ENCODE measurements at places on chromosomes 1 and 21.

- DNase-seq = no peak
Measured at GRCh38 chr1:10597492-10598388, 123.0 kb downstream of the PEX14 start.

DNA sequence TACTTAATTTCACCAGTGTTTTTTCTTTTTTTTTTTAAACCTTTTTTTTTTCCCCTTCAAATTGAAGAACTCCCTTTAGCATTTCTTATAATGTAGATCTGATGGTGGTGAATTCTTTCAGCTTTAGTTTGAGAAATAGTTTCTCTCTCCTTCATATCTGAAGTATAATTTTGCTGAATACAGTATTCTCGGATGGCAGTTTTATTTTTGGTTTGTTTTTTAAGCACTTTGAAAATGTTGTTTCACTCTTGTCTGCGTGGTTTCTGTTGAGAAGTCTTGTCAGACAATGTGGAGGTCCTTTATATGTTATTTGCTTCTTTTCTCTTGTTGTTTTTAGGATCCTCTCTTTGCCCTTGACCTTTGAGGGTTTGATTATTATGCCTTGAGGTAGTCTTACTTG lies 135.1 kb downstream of the RPS6KC1 start:
- no peak for DNase-seq

GRCh38 chr1:195193134-195193533 lies 1415.1 kb downstream of the KCNT2 start:
- no peak for DNase-seq

DNA sequence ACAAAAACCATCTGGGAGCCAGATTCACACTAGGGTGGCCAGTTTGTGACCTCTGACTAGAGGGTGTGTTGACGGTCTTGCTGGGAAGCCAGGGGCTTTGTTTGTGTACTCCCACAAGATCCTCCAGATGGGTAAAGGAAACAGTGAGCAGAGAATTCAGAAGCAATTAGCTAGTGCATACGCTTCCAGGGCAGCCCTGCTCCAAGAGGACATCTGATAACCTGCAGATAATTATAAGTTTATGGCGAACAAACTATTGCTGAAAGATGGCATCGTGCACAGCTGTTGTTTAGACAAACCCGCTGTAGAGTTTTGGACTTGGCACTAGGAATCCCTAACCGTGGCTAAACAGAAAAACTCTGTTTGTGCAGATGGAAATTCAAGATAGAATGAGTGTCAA lies 326.4 kb downstream of the TGFB2 start:
- DNase-seq = no peak

DNA sequence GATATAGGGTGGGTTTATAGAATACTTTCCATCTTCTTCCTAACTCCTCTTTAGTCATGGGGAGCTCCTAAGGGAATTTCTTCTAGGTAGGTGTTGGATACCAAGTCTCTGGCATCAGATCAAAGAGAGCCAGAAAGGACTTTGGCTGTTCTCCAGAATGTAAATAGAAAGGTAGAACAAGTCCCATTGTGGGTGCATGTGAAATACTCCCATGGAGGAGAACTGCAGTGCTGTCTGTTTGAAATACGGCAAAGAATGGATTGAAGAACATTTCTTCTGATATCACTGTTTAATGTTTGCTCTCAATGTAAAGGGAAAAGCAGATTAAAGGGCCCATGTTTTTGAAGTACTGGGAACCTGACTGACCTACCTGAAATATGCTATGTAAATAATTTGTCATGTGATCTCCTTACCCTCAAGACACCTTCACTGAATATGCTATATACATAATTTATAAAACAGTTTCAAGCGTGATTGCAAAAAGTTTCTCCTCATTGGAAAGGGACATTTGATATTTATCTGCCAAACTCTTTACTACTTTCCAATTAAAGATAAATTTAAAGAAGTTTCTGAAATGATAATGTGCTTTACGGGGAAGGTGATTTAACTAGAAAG lies 65.9 kb downstream of the LAMC1 start:
- no peak for DNase-seq

GRCh38 chr1:19480282-19480681 lies 5.1 kb downstream of the CAPZB start:
- no peak for DNase-seq

DNA sequence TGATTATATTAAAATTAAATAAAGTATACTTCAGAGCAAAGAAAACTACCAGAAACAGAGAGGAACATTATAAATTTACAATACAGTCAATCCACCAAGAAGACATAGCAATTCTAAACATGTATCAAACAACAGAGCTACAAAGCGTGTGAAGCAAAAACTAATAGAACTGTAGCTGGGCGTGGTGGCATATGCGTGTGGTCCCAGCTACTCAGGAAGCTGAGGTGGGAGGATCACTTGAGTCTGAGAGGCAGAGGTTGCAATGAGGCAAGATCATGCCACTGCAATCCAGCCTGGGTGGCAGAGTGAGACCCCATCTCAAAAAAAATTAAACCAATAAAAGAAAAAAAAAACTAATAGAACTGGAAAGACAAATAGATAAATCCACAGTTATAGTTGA lies 12.3 kb downstream of the CCDC185 start:
- no peak for DNase-seq

- no peak for DNase-seq
Measured at GRCh38 chr1:15410223-15410883, 665 bp downstream of the EFHD2 start.

DNA sequence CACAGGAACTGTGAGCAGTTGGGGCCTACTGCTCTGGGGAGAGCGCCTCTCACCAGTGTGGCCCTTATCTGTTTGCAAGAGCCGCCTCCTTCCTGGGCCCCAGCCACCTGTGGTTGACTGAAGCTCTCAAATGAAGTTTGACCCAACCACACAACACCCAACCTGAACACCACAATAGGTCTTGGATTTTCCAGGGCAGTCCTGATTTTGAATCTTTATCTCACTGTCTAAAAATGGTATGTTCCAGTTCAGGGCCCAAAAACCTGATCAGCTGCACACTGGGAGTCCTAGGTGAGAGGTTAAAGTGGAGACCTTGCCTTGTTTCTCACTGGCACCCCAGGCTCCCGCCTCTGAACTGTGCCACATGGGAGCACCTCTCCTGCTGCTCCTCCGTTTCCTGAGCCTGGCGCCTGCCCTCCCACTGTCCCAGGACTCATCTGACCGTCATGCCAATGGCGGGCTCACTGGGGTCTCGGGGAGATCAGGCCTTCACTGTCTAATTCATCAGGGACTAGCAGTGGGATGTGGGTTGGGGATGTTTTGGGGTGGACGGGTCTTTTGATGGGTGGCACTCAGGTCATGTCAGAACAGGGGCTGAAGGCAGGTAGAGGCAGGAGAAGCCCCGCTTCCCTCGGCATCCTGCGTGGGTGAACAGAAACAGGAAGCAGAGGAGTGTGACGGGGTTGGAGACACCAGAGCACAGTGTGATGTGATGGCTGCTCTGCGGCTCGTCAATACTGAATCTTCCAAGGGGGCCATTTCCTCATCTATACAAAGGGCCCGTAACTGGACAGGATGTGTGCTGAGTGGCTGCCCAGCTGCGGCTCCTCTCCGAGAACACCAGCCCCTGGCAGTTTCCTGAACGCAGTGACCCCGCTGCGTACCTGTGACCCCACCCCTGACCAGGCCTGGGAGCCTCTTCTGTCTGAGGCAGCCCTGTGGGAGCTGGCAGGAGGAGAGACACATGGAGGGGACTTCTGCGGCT lies 59.6 kb upstream of the ITPKB start:
- no peak for DNase-seq

DNA sequence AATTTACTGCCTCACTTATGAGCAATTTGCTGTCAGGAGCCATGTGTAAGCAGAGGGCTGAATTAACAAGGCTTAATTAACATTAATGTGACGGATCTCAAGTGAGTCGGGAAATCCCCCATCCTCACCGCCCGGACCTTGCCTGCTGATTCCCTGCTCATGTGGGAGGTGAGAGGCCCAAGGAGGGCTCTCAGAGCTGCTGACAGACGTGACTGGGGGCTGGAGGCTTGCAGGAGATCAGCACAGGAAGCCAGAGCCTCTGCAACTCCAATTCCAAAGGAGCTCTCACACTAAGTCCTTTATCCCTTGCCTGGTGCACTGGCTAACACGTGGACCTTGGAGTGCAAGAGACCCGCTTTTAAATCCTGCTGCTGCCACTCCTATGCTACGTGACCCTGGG lies 19.4 kb downstream of the LRP8 start:
- DNase-seq = no peak

GRCh38 chr1:169495046-169495775 lies 9.5 kb upstream of the SLC19A2 start:
- DNase-seq = no peak

DNA sequence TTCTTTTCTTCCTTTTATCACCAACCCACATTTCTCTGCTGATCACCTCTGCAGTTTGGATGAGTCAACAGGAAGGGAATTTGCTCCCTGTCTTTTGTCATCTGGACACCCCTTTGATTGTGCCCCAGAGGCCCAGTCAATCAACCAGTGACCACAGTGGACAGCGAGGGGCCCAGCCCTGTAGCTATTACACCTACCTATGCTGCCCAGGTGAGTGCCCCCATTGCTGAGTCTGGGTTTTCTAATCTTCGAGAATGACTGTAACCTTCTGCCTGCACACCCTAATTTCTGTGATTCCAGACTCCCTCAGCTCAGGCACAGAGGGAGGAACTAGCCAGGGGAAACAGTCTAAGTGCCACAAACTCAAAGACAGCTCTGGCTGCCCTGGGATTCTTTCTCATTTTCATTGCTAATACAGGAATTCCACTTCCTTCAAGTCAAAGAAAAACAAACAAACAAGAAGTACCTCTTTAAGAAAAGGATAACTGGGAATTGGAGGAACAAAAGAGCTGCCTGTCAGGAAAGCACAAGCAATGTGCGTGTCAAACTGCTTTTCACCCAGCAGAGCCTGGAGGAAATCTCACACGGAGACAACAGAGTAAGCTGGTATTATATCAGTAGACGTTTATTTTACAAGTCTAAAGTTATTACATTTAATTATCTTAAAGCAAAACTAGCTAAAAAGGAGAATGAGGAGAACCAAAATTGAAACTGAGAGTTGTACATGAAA lies 311.1 kb downstream of the AJAP1 start:
- no peak for DNase-seq

GRCh38 chr1:21139601-21140000 lies 37.1 kb downstream of the EIF4G3 start:
- no peak for DNase-seq

DNA sequence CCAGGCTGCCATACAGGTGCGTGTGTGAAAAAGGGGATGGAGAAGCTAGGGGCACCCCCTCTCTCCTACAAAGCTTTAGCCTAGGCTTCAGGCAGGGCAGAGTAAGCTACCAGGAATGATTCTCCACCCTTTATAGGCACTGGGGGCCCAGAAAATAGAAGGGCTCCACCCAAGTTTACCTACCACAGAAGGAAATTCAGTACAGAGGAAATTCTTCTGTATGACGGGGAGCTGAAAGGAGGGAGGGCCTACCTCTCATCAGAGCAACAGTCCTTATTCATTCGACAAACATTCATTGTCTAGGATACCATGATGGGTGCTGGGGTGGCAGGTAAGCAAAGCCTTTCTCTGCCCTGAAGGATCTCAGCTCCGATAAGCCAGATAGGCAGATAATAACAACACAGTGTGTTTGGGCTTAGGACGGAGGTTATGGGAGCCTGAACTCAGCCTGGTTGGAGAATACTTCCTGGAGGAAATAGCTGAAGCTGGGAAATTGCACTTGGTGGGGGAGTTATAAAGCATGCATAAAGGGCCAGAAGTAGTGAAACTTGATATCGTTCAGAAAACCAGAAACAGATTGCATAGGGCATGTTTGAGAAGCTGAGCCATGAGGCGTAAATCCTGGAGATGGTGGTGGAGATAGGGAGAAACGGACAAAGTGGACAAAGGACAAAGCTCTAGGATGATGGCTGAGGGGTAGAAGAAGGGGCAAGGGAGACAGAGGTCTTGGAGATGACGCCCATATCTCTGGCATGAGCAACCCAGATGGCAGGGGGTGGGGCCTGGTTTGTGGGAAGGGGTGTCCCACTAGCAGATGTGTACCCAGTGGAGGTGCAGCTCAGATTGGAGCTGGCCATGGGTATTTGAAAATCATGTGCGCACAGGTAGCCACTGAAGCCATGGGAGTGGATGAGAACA lies 5.3 kb upstream of the P3R3URF start:
- DNase-seq = no peak

GRCh38 chr1:163876546-163876945 lies 554.8 kb downstream of the NUF2 start:
- no peak for DNase-seq

- no peak for DNase-seq
Measured at GRCh38 chr1:204177133-204177532, 11.0 kb upstream of the REN start.

GRCh38 chr1:232423591-232423990 lies 206.3 kb downstream of the SIPA1L2 start:
- DNase-seq = no peak

GRCh38 chr1:65421351-65422025 lies 1.0 kb downstream of the LEPR start:
- no peak for DNase-seq

DNA sequence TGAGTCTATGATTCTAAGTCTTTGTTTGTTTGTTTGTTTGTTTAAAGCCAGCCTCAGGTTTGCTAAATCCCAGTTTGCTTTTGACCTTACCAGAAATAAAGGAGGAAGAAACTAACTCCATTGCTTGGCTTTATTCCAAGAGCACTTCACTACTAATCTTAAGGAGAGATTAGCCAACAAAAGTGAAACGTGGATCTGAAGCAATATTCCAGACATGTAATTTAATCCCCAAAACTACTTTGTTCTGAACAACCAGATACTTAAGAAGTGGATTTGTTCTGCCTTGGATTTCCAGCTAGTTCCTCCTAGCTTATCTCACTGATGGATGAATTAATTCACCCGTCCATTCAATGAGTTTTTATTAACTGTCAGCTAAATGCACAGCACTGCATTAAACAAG lies 15.9 kb upstream of the CEP350 start:
- no peak for DNase-seq

- no peak for DNase-seq
Measured at GRCh38 chr1:208159555-208160258, 84.5 kb downstream of the PLXNA2 start.

GRCh38 chr21:45615145-45615711 lies 28.3 kb upstream of the PCBP3 start:
- peak; percentile 51 for DNase-seq

DNA sequence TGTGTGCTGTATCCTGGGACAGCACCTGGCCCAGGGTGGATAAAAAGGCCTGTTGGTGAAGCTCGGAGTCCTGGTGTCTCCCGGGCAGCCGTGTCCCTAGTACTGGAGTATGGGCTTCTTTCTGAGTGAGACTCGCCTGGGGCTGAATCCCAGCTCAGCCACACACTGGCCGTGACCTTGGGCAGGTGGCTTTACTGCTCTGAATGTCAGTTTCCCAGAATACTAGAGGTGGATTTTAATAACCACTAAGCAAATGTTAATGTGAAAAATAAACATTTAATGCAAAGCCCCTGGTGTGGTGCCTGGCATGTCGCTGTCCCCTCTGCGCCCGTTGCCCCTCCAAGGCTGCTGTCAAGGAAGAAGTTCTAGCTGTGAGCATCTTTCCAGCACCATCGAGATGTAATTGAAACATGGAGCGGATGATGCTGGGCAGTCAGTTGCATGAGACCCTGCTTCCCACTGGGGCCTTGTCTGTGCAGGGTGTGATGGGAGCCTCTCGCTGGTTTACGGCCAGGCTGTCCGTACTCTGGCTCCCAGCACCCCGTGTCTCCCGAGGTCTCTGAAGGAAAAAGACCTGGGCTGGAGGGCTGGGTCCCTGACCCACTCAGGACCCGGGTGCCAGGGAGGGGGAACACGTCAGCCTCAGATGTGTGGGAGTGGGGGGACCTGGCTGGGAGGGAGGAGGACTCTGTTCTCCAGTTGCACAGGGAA lies 527.8 kb downstream of the MATN1 start:
- no peak for DNase-seq

- DNase-seq = peak; percentile 71
Measured at GRCh38 chr1:86914998-86915736, 732 bp downstream of the HS2ST1 start.

Measured in sciatic nerve (tissue), 2 donors.